ENCODE measurements at places on chromosomes 5 and 9.

DNA sequence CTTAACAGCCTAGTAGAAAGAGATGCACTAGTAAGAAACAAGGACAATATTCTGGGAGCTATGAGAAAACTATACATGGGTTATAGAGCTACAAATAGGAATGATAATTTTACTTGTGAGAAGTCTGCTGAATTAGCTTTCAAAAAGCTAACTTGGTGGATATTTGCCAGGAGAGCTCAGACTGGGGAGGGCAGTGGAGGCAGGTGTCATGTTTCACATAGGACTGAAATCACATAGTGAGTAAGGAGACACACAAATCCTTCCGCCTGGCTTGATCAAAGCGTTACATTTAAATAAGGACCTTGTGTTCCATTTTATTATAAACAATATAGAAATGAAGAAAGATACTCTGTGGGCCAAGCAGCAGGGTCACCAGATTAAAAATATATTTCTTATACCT, 235.0 kb downstream of the ISL1 start:
- no peak for DNase-seq
- H3K4me1 ChIP-seq: no peaks in the 10 kb centered on the region
- no peak overlapping the region for H3K4me3 ChIP-seq
- H3K27ac ChIP-seq: no peak overlapping the region
- H3K27me3 ChIP-seq: no peaks in the 10 kb centered on the region

DNA sequence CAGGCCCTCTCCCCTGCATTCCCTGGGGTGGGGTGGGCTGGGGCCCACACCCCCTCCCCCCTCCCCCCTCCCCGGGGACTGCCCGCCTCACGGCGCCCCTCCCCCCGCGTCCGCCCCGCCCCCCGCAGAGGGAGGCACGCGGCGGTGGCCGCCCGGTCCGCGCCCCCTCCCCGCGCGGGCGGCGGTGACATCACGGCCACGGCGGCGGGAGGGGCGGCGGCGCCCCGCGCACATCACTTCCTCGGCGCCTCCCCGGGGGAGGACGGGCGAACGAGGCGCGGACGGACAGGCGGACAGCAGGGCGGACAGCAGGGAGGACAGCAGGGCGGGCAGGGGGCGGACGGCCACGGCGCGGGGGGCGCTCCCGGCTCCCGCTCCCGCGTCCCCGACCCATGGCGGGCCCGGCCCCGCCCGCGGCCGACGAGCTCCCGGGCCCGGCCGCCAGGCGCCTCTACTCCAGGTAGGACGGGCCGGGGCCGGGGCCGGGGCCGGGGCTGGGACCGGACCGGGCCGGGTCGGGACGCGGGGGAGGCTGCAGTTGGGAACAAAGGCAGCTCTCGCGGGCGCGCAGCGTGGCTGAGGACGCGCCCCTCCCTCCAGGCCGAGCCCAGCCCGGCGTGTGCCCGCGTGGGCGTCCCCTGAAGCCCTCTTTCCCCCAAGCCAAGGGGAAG, at the start of gene GPSM1:
Gene GPSM1 (plus strand): TSS at position 236 of the 671 bp plus-strand sequence. CDS start 157 bp downstream, at position 393.
- peak within 1 kb of the TSS; percentile 32 for H3K4me3 ChIP-seq
- no peak within 1 kb of the TSS for H3K27ac ChIP-seq
- DNase-seq: no peak

DNA sequence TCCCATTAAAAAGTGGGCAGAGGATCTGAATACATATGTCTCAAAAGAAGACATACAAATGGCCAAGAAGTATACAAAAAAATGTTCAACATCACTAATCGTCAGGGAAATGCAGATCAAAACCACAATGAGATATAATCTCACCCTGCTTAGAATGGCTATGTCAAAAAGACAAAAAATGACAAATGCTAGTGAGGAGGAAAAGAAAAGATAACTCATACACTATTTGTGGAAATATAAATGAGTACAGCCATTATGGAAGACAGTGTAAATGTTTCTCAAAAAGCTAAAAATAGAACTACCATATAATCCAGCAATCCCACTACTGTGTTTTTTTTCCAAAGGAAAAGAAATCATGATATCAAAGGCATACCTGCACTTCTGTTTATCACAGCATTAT, 450.7 kb downstream of the EFNA5 start:
- no peaks in the 10 kb centered on the region for H3K4me1 ChIP-seq
- DNase-seq: no peak
- no peak overlapping the region for H3K4me3 ChIP-seq
- no peaks in the 10 kb centered on the region for H3K27me3 ChIP-seq
- no peak overlapping the region for H3K27ac ChIP-seq

DNA sequence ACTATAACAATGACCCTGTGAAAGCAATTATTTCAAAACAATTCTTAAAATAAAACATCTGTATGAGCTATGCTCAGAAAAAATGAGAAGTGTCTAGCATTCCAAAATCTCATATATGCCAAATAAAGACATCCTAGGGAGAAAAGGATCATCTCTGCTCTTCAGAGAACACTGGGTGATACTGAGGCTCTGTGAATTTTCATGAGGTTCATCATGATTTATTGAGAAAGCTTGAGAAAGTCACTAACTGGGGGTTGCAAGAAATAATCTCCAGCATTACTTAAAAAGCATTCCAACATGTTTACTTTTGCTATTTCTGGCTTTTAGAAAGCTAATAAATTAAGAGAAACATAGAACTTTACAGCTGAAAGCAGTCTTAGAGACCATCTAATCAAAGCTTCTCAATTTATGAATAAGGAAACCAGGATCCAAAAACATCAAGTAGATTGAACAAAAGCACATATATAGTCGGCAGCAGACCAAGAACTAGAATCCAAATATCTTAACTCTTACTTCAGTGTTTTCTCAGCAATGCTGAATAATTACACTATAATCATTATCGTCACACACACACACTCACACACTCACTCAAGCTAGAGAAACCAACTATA, 372.8 kb downstream of the NR2F1-AS1 start:
- no peaks in the 10 kb centered on the region for H3K27me3 ChIP-seq
- H3K27ac ChIP-seq: no peak overlapping the region
- no peak overlapping the region for H3K4me3 ChIP-seq
- no peaks in the 10 kb centered on the region for H3K4me1 ChIP-seq
- no peak for DNase-seq

DNA sequence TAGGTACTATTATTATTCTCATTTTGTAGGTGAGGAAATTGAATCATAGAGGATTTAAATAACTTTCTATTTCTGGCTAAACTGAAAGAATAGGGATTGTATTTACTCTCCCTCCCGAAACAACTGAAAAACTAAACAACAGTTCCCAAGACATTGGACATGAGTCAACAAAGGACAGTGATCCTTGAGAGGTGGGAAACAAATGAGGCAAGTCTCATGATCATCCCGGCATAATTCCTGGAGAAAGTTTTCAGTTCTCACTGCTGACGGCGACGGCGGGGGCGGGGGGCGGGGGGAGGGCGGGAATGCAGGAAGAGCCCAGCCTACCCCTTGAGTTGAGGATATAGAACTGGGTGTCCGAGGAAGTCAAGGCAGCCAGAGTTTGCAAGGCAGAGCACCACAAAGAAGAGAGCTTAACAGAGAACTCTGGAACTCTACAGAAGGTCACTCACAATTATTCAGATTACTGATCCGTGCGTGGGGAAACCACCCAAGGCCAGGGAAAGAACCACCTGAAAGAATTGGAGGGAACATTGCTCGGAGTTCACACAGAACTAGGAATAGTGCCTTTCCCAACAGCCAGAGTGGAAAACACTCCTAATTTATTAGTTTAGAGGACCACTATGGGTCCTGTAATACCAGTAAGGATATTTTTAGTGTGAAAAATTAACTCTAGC, 27.4 kb upstream of the WHRN start:
- no peaks in the 10 kb centered on the region for H3K4me1 ChIP-seq
- no peaks in the 10 kb centered on the region for H3K27me3 ChIP-seq
- H3K4me3 ChIP-seq: no peak overlapping the region
- no peak for DNase-seq
- no peaks in the 10 kb centered on the region for H3K36me3 ChIP-seq
- H3K27ac ChIP-seq: no peak overlapping the region

DNA sequence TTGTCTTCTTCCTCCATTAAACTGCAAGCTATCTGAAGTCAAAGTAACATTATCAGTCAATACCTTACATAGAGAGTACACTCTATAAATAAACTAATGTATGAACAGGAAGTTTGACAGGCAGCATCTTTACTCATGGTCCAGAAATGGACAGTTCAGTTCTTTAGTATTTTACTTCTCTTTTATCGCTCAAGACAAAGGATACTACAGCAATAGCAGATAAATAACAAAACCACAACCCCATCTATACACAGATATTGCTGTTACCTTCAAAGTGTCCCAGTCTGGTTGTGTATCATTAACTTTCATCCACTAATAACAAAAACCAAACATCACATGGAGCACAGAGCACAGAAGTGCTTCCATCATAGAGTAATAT, 46.4 kb downstream of the SEMA5A start:
- DNase-seq: no peak
- no peak overlapping the region for H3K27ac ChIP-seq
- H3K36me3 ChIP-seq: no peaks in the 10 kb centered on the region
- no peaks in the 10 kb centered on the region for H3K27me3 ChIP-seq
- H3K4me3 ChIP-seq: no peak overlapping the region
- no peaks in the 10 kb centered on the region for H3K4me1 ChIP-seq

- no peaks in the 10 kb centered on the region for H3K36me3 ChIP-seq
- no peak overlapping the region for H3K27ac ChIP-seq
- H3K27me3 ChIP-seq: no peaks in the 10 kb centered on the region
Measured at GRCh38 chr9:103427696-103428095, 432.6 kb downstream of the CYLC2 start.

- H3K4me3 ChIP-seq: no peak overlapping the region
- no peaks in the 10 kb centered on the region for H3K27me3 ChIP-seq
- H3K4me1 ChIP-seq: no peaks in the 10 kb centered on the region
Measured at GRCh38 chr5:63111891-63112290, 533.3 kb downstream of the LRRC70 start.

GRCh38 chr9:136055715-136056545, 39.2 kb downstream of the NACC2 start:
- no peak overlapping the region for H3K27ac ChIP-seq
- no peak overlapping the region for H3K4me3 ChIP-seq
- no peaks in the 10 kb centered on the region for H3K36me3 ChIP-seq
- peaks cover 74% of the 10 kb centered on the region for H3K27me3 ChIP-seq
- H3K4me1 ChIP-seq: no peaks in the 10 kb centered on the region
- no peak for DNase-seq

- H3K4me1 ChIP-seq: no peaks in the 10 kb centered on the region
- H3K36me3 ChIP-seq: no peaks in the 10 kb centered on the region
- H3K27me3 ChIP-seq: no peaks in the 10 kb centered on the region
- H3K27ac ChIP-seq: no peak overlapping the region
- DNase-seq: no peak
Measured at GRCh38 chr5:66197764-66198405, 53.8 kb downstream of the SREK1 start.

- H3K27me3 ChIP-seq: no peaks in the 10 kb centered on the region
- no peak overlapping the region for H3K27ac ChIP-seq
- no peak for DNase-seq
- no peak overlapping the region for H3K4me3 ChIP-seq
- no peaks in the 10 kb centered on the region for H3K4me1 ChIP-seq
Measured at GRCh38 chr5:78671609-78672008, 23.0 kb upstream of the LHFPL2 start.

GRCh38 chr5:59178071-59178470, 595.2 kb downstream of the RAB3C start:
- H3K4me1 ChIP-seq: peaks cover 2% of the 10 kb centered on the region
- H3K36me3 ChIP-seq: no peaks in the 10 kb centered on the region
- H3K4me3 ChIP-seq: no peak overlapping the region
- H3K27ac ChIP-seq: no peak overlapping the region
- DNase-seq: no peak
- no peaks in the 10 kb centered on the region for H3K27me3 ChIP-seq

- no peaks in the 10 kb centered on the region for H3K4me1 ChIP-seq
- no peaks in the 10 kb centered on the region for H3K36me3 ChIP-seq
- H3K4me3 ChIP-seq: no peak overlapping the region
- no peaks in the 10 kb centered on the region for H3K27me3 ChIP-seq
- H3K27ac ChIP-seq: no peak overlapping the region
- DNase-seq: no peak
Measured at GRCh38 chr5:171542525-171543140, 123.2 kb downstream of the FGF18 start.

DNA sequence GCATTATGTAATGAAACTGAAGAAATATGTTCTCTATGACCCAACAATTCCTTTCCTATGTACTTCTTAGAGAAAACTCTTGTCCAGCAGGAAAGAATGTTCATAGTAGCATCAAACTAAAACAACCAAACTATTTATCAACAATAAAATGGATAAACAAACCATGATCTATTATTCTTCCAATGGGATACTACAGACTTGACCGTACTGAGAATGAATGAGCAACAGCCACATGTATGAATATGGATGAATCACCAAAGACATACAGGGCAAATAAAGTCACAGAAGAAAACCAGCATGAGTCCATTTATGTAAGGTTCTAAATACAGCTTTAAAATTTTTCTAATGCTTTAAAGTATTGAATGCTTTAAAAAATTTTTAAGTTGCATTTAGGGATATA, 73.6 kb upstream of the SUSD1 start:
- H3K27me3 ChIP-seq: no peaks in the 10 kb centered on the region
- H3K4me3 ChIP-seq: no peak overlapping the region
- H3K36me3 ChIP-seq: peaks cover 10% of the 10 kb centered on the region
- no peak for DNase-seq

- H3K27me3 ChIP-seq: no peaks in the 10 kb centered on the region
- H3K4me1 ChIP-seq: no peaks in the 10 kb centered on the region
- peaks cover 16% of the 10 kb centered on the region for H3K36me3 ChIP-seq
- DNase-seq: no peak
Measured at GRCh38 chr5:68303754-68304420, 88.3 kb downstream of the PIK3R1 start.

GRCh38 chr9:117286245-117286644, 128.6 kb downstream of the ASTN2 start:
- no peak overlapping the region for H3K4me3 ChIP-seq
- H3K27ac ChIP-seq: no peak overlapping the region
- no peaks in the 10 kb centered on the region for H3K27me3 ChIP-seq
- no peak for DNase-seq
- H3K4me1 ChIP-seq: no peaks in the 10 kb centered on the region

- H3K27me3 ChIP-seq: peaks cover 4% of the 10 kb centered on the region
- no peaks in the 10 kb centered on the region for H3K36me3 ChIP-seq
- DNase-seq: no peak
- no peaks in the 10 kb centered on the region for H3K4me1 ChIP-seq
- H3K27ac ChIP-seq: no peak overlapping the region
Measured at GRCh38 chr9:96725576-96725975, 52.3 kb downstream of the ZNF510 start.

Measured in T-cell (primary cell).